ENCODE measurements at places on chromosomes 3 and 15.
A peak's percentile ranks its signal among the peaks of the same experiment; 100 is the strongest.

GRCh38 chr15:88603885-88604284 lies 17.3 kb upstream of the AEN start:
- no peak for DNase-seq

DNA sequence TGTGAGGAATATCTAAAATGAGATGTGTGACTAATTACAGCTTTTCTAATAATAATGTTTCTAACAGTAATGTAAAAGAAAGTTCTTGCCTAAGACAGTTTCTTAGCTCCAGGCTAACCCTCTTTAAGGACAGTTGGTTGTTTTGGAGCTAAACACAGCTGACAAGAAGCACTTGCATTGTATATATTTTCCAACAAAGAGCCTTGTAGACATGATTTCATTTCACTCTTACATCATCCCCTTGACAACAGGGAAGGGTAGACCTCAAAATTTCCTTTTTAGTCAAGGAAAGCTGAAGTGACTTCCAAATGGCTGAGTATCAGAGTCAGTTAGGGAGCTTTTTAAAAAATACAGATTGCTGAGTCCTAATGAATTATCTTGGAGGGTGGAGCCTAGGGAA lies 4.1 kb downstream of the ARID3B start:
- no peak for DNase-seq

GRCh38 chr3:129632977-129633376 lies 26.5 kb upstream of the PLXND1 start:
- DNase-seq, result no peak

DNA sequence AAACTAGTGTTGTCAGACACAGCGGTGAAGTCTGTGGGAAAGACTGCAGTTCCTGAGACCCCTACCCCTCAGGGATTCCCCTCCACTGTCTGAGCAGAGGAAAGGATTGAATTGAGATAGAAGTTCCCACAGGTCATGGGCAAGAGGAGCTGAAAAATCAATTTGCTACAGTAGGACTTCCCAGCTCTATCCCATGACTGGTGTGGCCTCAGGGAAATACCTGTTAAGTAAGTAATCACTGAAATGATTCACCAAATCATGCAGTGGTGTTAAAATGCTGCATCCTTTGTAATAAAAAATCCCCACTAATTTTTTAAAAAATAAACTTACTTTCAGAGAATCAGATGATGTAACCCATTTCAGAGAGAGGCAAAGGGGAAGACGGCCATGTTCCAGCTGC lies 45.0 kb upstream of the SPRED1 start:
- DNase-seq, result peak; percentile 63

DNA sequence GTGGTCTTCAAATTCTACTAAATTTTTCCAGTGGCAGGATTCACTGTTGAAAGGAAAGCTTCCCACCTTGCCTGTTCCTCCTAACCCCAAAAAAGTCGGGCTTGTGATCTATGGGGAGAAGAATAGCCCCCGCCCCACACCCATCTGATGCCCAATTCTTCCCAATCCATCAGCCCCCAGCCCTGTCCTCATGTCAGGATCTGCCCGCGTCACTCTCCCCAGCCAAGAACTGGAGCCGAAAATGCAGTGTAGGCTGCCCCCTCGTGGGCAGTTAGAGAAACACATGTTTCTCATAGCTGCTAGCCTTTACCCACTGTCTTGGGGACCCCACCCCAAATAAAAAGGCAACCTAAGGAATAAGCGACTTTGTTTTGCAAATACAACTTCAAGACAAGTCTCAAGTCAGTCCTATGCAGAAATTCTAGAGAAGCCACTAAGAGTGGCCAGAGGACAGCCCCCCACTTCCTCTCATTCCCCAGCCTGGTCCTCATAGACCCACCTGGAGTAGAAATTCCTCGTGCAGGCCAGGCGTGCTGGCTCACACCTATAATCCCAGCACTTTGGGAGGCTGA lies 13.0 kb upstream of the CSK start:
- no peak for DNase-seq

DNA sequence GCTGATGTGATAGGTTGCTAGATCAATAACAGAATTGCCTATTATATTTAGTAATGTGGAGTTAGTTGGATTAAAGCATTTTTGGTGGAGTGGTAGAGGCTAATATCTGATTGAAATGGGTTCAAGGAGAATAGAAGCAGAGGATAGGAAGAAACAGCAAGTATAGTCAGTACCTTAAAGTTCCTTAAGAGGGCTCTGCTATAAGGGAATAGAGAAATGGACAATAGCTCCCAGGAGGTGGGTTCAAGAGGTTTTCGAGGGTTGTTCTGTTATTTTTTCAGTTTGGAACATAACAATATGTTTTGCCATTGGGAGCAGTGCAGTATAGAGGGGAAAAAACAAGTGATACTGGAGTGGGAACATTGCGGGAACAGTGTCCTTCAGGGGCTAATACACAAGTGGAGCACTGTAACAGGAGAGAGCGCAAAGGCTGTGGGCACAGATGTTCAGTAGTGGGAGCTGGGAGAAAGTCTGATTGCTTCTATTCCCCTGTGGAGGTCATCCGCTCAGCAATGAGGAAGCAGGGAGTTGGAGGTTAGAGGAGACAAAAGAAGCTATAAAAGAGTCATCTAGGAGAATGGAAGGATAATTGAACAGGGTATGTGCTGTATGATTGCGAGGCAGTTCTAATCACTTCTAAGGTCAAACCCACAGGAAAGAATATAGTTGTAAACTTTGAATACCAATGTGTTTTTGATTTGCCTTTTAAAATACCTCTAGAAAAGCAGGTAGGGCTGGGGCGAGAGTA lies 3.3 kb downstream of the MRPS11 start:
- DNase-seq, result no peak

- DNase-seq, result no peak
Observed at GRCh38 chr15:47410247-47410646, 307.1 kb upstream of the SEMA6D start.

GRCh38 chr15:49436751-49437150 lies 13.7 kb downstream of the FGF7 start:
- DNase-seq, result no peak

DNA sequence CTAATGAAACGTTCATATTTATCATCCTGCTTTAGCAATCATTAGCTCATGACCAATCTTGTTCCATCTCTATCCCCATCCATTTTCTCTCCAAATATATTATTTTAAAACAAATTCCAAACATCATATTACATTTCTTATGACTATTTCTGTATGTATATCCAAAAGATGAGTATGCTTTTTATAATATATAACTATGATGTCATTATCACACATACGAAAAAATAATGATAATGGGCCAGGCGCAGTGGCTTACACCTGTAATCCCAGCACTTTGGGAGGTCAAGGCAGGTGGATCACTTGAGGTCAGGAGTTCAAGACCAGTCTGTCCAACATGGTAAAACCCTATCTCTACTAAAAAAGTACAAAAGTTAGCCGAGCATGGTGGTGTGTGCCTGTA lies 280.4 kb downstream of the FHIT start:
- no peak for DNase-seq

GRCh38 chr3:59925946-59926345 lies 876.1 kb upstream of the CFAP20DC start:
- no peak for DNase-seq

DNA sequence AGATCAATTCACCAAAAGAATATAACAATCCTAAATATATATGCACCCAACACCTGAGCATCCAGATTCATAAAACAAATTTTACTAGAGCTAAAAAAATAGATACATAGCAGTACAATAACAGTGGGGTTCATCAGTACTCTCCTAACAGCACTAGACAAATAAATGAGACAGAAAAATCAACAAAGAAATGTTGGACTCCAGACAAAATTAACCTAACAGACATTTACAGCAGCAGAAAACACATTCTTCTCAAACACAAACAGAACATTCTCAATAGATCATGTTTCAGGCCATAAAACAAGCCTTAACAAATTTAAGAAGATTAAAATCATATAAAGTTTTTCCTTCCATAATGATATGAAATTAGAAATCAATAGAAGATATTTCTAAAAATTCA lies 124.8 kb upstream of the NECTIN3 start:
- no peak for DNase-seq

DNA sequence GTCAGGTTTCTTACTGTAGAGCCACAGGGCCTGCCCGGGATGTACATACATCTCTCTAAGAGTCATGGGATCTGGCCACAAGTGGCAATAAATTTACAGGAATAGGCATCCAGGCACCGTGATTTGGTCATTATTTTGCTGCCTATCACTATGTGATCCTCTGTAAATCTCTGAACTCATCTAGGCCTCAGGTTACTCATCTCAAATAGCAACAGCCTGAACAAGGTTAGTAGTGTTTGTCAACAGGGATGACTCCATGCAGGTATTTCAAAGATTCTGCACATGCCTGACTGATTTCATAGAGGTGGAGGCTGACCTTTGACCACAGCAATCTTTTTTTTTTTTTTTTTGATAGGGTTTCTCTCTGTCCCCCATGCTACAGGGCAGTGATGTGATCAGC lies 88.8 kb upstream of the TBL1XR1 start:
- DNase-seq, result peak; percentile 54

- no peak for DNase-seq
Observed at GRCh38 chr3:123719862-123720453, 135.1 kb upstream of the HACD2 start.

GRCh38 chr3:68116580-68116979 lies 462.2 kb upstream of the SUCLG2 start:
- no peak for DNase-seq

DNA sequence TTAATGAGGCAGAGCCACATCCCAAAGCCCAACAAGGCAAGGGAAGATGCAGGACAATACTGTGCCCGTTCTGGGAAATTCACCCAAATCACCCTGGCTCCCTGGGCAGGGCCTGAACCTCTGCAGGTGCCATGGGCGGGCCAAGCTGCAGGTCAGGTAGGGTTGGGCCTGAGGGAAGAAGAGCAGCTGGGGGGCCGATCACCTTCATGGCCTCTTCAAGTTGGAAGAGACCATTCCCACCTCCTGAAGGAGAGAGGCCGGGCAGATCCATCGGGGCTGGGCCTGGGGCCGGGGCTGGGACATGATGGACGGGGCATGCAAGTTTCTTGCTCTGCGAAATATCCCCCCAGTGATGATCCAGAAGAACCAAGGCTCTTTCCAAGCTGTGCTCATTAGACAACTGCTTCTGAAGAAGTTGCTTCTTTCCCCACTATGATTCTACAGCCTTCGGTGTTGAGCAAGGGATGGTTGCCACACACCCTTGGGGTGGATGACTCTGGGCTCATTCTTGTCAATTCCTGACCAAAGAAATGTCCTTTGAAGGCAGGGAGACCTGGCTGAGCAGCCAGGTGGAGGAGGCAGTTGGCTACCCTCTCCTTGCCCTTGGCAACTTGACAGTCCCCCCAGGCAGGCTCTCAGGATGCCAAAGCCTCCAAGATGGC lies 38.2 kb downstream of the KLHL25 start:
- DNase-seq, result no peak

GRCh38 chr15:78456426-78456825 lies 18.4 kb downstream of the IREB2 start:
- no peak for DNase-seq

DNA sequence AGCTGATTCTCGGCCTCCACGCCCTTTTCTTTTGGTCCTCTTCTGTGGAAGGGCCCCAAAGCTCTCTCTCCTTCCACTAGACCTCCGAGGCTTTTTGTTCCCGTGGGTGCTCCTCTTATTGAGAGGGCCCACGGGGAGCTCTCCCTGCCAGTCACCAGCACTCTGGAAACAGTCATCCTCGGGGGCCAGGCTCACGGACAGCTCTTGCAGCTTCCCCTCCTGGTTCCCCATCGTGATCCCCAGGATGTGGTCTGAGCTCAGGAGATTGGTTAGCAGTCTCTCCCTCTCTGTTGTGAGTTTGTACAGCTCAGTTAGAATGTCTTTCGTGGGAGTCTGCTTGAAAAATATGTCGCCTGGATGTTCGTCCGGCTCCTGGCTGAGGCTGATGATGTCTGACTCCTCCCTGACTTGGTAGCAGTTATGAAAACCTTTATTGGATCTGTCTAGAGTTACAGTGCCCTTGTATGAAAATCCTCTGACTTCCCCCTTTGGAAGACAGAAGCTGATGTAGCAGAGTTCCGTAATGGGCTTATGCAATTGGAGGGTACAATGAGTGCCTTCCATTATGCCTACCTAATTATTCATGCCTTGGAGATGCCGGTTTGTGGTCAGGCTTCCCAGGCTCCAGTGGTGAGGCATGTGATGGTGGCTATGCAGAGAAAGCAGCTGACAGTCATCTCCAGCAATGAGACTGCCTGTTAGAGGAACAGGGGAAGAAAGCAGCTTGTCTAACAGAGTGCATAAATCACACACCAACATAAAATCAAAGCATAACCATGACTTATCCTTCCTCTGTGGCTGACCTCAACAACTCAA lies 40.0 kb downstream of the FMN1 start:
- peak; percentile 92 for DNase-seq

DNA sequence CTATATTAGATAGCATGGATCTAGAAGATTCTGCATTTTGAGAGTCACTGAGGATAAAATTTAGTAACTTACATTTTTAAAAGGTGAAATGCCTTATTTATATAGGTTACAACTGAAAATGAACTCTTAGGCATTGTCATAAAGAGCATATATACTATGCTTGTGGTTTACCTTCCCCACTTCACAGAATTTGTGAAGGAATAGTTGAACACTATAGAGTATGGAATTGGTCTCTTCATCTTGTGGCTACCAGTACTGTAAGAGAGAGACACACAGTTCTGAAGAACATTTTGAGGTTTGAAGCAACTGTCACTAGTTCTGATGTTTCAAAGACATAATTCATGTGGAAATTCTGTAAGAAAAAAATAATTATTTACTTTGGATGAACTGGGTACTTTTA lies 41.7 kb upstream of the FBXL22 start:
- no peak for DNase-seq
